ENCODE measurements at places on chromosomes 5 and 9.

DNA sequence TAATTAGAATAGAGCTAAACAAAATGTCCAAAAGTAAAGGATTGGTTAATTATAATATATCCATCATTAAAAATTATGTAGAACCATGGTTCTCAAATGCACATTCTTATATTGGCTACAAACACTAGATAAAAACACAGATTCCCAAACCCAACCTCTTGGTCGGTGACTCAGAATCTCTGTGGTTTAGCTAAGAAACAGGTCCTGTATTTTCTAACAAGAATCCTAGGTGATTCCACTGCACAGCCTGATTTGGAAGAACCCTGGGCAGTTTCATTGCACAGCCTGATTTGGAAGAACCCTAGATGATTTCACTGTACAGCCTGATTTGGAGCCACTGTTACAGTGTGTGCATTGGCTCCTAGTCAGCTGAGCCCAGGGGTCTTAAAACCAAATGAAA is 67.9 kb downstream of the KIAA1958 start:
- DNase-seq, result no peak

- DNase-seq, result no peak
Measured at GRCh38 chr5:76669245-76669644, 46.0 kb upstream of the F2RL2 start.

DNA sequence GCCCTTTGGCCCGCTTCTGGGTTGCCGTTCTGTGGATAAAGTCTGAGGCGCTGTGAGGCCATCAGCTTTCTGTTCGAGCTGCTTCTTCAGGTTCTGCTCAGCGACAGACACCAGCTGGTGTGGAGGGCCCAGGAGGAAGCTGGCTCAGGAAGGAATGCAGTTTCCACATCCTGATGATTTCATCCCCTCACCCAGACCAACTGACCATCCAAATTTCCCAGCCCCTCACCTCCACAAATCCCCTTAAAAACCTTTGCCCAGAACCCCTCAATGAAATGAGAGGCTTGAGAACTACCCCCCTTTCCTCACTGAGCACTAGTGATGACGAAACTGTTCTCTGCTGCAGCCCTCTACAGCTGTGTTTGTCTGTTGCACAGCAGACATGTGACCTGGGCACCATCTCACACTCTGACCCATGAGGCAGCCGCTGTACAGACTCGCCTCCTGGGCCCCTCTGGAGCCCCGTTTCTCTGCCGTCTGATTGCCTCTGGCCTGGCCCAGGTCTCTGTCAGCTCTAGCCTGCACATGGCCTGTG is 45.4 kb downstream of the SPATA31C2 start:
- DNase-seq, result no peak

GRCh38 chr5:100584069-100584468 is 48.9 kb downstream of the FAM174A start:
- DNase-seq, result no peak

DNA sequence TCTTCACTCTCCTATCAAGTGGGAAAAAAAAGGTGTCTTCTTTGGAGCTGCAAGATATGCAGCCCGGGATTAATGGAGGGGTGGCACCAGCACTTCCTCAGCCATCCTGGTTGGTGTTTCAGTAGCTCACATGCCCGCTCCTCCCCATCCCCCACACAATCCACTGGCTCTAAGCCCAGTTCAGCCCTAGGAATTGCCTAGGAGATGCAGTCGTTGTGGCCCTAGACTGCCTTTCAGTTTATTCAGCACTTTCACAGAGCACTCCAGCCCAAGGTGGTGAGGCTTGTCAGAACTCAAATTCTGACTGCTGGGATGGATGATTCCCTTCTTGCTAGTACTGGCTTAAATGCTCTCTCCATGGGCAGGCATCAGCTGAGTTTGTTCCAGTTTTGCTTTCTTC is 35.1 kb upstream of the EDIL3 start:
- DNase-seq, result no peak

- DNase-seq, result no peak
Measured at GRCh38 chr9:87118594-87118993, 171.3 kb upstream of the GAS1 start.

- no peak for DNase-seq
Measured at GRCh38 chr9:4196886-4197285, 103.0 kb downstream of the GLIS3 start.

GRCh38 chr5:169503886-169504285 is 79.7 kb upstream of the SPDL1 start:
- DNase-seq, result no peak

DNA sequence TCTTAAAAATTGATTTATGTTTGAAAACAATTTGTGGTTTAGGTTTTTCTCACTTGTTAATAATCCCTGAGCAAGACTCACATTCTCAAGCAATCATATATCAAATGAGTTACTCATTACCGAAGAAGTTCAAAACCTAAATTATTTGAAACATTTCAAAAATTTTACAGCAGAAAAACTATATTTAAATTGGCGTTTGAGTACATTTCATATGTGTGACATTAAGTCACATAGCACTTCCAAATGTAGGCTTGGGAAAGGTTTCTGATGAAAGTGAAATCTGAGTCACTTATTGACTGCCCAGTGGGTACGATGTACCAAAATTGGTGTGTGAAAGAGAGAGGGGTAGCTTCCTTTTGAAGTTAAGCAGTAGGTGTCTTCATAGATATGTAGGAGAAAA is 411.4 kb upstream of the SGCD start:
- no peak for DNase-seq

- DNase-seq, result no peak
Measured at GRCh38 chr5:128750155-128750554, 212.1 kb upstream of the FBN2 start.

DNA sequence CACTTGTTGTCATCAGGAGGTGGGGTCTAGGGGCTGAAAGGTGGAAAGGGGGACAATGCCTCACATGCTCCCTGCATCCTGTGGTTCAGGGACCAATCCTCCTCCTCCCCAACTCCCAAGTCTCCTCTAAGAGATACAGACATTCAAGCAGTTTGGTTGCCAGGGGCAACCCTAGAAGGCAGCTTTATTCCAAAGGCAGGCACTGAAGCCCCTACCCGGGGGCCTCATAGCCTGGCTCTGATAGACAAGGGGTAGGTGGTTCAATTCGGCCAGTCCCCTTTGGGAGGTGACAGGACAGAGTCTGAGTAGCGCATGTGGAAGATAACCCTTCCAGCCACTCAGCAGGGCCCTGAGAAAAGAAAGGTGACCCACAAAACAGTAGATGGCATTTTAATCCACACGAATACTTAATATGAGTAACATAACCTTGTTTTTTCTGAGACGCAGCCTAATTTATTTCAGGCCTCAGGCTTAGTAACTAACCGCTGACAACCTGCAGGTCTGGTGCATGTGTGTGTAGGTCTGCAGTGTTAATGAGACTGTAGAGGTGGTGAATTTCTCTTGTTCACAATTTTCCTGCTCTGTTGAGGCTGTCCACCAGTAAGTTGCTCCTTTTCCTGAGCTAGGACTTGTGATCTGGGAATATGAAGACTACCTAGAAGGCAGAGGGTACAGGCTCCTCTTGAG is 31.3 kb upstream of the HSPA9 start:
- DNase-seq, result no peak

- DNase-seq, result no peak
Measured at GRCh38 chr5:148403344-148403743, 19.6 kb downstream of the FBXO38 start.

All from NCI-H526 treated with DMSO at 0.1 percent for 48 hours (cell line).